Stimulated activated CD4-positive, alpha-beta T cell treated with anti-CD3 and anti-CD28 coated beads, Interleukin-2, amount 100 ng/mL, for 4 hours (primary cell): ENCODE measurements at places on chromosomes 4 and X.

- DNase-seq: no peak
These were observed 66.0 kb downstream of the PGRMC2 start for GRCh38 chr4:128221586-128221985.

DNA sequence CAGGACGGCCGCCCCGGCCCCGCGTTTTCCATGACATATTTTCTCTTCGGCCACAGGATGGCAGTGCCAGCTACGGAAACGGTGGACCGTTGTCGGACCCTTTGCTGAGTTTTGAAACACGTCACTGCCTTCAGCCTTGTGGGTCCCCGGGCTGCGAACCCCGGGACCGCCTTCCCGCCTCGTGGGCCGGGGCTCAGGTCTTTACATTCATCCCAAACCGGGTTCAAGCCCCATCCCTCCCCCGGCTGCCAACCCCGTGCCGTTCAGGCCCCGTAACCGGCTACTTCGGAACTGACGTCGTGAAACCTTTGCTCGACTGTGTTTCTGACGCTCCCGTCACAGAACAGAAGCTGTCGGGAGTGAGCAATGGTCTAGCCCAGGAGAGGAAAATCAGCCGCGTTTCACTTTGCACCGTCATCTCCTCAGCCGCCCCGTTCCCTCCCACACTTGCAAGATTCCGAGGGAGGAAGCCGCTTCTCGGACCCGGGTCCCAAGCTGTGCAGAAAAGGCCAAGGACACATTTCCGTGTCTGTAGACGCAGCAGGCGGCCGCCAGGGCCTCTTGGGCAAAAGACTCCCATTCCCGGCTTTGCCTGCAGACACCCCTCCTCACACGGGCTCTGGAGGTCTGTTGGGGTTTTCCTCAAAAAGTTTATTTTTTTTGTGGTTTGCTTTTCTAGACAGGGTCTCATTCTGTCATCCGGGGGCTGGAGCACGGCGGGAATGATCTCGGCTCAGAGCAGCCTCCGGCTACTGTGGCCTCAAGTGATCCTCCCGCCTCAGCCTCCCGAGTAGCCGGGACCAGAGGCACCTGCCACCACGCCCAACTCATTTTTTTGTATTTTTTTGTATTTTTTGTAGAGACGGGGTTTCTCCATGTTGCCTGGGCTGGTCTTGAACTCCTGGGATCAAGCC is 41.4 kb upstream of the PPP2R3B start:
- no peak for DNase-seq

GRCh38 chr4:103204111-103204510 is 6.0 kb upstream of the CENPE start:
- no peak for DNase-seq

DNA sequence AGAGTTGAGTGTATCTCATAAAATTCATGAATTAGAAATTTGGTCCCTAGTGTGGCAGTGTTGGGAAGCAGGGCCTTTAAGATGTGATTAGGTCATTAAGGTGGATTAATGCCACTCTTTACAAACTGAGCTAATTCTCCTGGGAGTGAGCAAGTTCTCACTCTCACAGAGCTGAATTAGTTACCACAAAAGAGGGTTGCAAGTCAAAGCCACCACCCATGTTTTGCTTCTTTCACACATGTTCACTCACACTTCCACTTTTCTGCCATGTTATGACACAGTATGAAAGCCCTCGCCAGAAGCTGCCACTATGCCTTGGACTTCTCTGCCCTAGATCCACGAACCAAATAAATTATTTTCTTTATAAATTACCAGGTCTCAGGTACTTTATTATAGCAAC is 332.1 kb downstream of the ARAP2 start:
- DNase-seq: no peak

DNA sequence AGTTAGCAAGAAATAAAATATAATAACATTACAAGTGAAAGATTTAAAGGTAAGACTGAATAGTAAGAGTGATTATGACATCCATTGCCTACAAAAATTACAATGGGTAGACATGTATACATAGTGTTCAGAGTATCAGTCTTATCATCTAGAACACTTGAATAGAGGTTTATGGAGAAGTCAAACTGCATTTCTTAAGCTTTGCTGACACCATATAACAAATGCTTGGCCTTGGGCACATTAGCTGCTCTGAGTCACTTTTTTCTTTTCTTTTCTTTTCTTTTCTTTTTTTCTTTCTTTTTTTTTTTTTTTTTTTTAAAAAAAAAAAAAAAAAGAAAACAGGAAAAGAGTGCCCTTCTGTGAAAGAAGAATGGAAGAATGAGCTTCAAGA is 220.0 kb downstream of the SPCS3 start:
- no peak for DNase-seq

DNA sequence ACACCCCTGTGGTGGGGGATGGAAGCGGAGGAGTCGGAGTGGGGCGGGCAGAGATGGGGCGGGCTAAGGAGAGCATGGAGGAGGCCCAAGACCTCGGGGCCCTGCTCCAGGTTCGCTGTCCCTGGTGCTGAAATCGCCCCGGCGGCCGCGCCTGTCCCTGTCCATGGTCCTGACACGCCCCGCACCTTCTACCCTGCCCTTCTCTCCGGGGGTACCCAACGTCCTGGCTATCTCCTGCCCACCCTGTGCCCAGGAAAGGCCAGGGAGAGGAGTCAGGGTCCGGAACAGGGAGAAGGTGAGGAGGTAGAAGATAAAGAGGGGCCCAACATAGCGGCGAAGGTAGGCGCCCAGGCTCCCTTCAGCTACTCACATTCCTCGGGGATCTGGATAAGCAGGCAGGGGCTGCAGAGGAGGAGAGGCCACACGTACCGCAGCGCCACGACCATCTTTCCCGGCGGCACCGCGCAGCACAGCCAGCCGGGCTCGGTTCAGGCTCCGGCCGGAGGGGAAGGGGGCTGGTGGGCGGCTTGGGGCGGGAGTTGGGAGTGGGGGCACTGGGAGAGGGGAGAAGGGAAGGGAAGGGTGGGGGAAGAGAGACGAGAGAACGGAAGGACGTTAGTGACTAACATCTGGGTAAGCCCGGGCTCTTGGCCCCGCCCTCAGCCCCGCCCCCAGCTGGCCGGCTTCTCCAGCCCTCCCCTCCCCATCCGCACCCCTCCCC is 10.4 kb downstream of the L1CAM start:
- DNase-seq: peak; percentile 33

DNA sequence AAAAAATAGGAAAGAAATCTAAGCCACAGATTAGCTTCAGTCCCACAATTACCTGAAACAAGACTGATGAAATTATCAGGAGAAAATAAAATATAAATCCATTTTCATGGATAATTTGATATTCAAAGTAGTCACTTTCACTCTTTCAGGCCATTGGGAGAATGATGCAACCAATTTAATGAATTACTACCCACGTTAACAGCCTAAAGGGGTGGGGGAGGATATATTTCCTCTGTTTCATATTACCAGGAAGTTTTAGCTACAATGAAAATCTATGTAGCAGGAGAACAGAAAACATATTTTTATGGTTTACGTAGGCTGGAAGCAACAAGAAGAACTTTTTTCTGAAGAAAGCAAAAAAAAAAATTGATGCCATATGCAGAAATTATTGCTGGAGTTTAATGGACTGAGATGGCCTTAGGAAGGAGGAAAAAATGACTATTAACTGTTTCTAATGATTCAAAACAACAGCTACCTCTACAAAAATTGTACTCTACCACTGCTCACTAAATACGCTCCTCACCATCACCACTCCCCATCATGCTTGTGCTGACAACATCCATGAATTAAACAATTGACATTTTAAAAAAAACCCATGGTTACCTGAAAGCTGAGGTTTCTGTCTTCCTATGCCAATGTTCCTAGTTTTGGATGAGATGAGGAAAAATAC is 100.9 kb downstream of the CXXC4 start:
- DNase-seq: no peak

- DNase-seq: no peak
These were observed 85.5 kb upstream of the ACSL1 start for GRCh38 chr4:184911310-184911709.

DNA sequence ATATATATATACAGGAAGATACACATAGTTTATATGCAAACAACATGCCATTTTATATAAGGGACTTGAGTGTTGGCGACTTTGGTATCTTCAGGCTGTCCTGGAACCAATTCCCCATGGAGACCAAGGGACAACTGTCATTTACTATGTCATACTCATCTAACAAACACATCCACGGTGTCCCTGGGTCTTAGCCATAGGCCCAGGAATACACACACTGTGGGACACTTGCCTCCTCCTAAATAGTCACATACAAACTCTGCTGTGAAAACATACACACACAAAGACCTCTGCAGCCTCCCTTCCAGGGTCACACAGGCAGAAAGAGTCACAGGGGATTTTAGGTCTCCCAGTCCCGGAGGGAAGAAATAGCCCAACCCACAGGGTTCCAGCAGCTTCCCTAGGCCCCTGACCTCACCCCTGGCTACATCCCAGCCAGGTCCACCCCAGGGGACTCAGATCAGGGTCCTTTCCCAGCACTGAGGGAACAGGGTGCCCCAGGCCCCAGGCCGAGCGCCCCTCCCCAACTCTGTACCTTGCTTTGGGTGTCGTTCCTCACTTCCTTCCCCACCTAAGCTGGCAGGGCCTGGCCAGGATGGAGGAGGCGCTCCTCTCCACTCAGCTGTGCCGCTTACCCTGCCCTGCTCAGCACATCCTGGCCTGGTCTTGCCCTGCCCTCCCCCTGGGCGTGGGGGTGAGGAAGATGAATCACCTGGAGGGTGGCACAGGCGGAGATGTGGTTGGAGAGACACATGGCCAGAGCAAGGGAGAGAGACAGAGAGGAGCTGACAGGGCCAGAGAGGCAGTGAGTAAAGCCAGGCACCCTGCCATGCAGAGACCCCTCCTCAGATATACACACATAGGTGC is 21.8 kb downstream of the FGD1 start:
- no peak for DNase-seq
